ENCODE measurements at places on chromosomes 5 and 9.
A peak's percentile ranks its signal among the peaks of the same experiment; 100 is the strongest.

GRCh38 chr9:113957821-113958341 is 81.8 kb downstream of the ZNF618 start:
- no peak for DNase-seq

DNA sequence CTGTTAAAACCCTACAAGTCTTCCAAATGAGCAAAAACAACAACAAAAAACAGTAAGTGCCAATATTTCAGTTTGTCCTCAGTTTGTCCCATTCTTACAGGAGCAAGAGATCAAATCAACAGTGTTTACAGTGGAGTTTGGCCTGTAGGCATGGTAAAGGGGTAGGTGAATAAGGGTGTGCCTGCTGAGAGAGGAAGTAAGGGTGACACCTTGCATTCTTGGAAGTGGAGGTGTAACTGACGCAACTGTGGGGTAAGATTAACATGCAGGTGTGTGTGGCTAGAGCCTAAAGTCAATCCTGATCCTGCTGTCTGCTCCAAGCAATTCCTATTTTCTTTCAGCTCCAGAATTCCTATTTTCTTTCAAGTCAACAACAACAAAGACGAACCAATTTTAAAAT is 43.4 kb downstream of the PFDN1 start:
- DNase-seq = no peak

DNA sequence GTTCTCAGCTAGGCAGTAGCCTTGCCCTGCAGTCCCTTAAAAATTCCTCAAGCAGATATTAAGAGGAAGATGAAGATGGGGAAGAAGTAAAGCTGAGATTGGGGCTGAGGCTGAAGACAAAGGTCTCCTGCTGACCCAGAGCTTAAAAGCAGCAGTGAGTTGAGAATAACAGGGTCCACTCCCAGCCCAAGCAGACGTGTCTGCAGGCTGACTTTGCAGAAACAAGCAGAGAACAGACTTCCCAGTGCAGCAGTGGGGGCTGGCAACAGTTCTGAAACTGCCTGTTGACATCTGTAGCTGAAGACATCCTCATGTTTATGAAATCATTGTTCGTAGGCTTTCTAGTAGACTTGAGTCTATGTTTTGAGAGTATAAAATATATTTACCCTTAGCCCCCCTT is 1.1 kb downstream of the CTXN3 start:
- DNase-seq = no peak

- no peak for DNase-seq
Observed at GRCh38 chr5:93431250-93431649, 149.8 kb downstream of the NR2F1-AS1 start.

- DNase-seq = no peak
Observed at GRCh38 chr5:152066784-152067183, 142.1 kb upstream of the GLRA1 start.

DNA sequence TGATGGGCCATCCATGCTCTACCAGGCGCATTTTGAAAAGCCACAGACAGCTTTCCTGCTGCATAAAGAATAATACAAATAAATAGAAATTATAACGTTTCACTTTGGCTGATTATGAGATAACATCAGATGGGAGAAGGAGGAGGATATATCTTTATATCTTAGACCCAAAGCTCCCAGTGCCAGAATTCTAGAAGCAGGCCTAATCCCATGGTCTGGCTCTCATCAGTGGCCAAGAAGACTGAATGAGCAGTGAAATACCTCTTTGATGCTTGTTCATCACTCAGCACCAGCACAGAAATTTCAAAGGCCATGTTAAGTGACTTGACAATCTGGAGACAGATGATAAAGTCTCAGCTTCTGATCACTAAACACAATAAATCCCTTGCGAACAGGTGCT is 107.6 kb downstream of the PPP2R2B start:
- no peak for DNase-seq

- DNase-seq = no peak
Observed at GRCh38 chr9:130104491-130105193, 50.9 kb downstream of the GPR107 start.

DNA sequence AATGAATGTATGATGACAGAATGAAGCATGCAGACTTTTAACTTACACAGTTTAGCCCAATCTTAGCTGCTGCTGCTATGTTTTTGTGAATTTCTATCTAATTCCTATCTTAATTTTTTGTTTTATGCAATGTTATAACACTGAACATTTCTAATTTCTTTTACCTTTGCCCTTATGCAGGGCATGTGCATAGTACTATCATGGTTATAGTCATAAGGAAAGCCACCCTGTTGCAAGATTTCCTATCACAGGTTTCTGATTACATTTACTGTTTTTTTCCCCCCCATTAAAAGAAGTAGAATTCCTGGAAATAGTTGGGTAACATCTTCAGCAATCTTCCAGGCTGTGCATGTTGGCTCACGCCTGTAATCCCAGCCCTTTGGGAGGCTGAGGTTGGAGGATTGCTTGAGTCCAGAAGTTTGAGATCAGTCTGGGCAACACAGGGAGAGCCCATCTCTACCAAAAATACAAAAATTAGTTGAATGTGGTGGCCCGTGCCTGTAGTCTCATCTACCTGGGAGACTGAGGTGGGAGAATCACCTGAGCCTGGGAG is 164.4 kb downstream of the KDM4C start:
- DNase-seq = no peak

DNA sequence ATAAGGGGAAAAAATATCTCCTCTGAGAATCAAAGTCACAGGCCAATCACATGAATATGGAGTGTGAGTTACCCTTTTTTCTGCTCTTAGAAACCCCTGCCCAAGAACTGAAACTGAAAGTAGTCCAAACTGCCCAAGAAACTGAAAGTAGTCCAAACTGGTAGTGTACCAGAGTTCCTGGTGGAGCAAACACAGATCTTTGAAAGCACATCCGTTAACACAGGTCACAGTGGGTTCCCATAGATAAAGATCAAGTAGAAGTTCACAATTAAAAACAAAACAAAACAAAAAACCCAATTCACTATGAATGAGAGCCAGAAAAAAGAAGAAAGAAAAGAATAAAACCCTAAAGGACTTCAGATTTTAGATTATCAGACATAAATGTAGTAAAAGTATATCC is 332.4 kb upstream of the EFNA5 start:
- DNase-seq = no peak

GRCh38 chr5:176366232-176366894 is 1.1 kb downstream of the ARL10 start:
- no peak for DNase-seq

DNA sequence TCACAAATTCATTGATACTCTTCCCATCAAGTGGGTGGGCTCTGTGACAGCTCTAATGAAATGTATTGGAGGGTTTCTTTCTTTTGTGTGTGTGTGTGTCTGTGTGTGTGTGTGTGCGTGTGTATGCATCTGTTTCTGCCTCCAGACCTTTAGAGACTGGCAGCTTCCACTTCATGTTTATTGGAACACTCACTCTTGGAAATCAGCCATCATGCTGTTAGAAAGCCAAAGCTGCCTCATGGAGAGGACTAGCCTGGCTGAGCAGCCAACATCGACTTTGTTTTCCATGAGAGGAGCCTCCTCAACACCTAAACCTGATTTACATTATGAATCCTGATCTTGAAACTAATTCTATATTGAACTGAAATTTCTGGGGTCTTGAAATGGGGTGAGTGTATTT is 128.5 kb upstream of the FAM174A start:
- no peak for DNase-seq

DNA sequence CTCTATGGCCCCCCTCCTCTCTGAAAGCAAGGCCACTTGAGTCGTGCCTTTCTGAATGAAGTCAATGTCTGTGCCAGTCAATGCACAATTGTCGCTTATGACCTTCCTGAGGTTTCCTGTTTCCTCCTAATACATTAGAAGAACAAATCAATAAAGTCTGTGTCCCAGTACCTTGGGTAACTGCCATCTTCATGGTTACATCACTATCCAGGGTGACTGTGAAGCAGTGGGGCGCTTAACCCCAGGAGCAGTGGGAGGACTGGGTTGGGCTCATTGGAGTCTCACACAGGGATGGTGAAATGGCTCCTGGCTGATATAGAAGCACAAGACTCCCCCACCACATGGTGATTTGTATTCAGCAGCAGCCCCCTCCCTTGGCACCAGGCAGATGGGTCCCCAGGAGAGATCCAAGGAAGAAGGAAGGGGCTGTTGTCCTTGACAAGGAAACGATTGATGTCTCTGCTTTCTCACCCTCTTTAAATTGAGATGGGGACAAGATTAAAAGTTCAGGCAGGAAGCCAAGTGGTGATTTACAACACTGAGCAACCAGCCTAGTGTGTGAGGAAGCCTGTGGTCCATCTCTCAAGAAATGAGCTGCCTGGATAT is 261.9 kb upstream of the ZNF462 start:
- no peak for DNase-seq

DNA sequence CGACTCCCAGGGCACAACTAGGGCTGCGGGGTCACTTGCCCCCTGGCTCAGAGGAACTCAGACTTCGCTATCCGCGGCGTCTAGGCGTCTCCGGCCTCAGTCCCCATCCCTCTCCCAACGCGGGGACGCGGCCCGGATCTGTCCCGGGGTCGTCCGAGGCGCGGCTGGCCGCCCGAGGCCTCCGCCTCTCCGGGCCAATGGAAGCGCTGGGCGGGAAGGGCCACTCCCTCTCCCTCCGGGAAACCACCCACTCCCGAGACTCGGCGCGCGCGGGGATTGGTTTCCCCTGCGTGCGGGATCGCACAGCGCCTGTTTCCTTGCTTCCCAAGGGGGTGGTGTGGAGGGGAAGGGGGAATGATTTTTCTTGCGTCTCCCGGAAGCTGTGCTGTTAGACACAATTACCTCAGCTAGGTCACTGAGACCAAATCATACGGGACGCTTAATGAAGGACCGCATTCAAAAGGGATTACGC is 38.3 kb downstream of the NR2F1 start:
- DNase-seq = peak; percentile 31

GRCh38 chr9:75010570-75010969 is 17.5 kb downstream of the CARNMT1 start:
- DNase-seq = no peak

GRCh38 chr5:108818613-108819272 is 71.0 kb downstream of the FER start:
- no peak for DNase-seq

DNA sequence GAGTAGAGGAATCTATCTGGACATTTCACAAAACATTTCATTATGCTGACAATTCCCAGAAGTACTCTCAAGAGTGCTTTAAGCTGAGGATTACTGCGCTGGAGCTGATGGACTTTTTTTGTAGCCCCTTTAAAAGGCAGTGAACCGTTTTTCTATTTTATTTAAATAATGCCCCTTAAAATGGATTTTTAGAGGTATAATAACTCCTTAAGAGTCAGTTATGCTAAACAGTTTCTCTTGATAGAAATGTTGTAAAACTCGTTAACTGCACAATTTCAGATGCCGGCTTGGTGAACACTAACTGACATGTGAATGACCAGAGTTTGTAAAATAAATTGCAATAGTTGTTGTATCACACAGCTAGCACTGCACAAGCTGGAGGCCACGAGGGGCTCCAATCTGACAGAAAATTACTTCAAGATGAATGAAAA is 174.0 kb downstream of the NR2F1-AS1 start:
- DNase-seq = no peak

GRCh38 chr9:128428644-128429512 is 8.2 kb downstream of the CERCAM start:
- no peak for DNase-seq

- DNase-seq = no peak
Observed at GRCh38 chr5:136084698-136085097, 47.9 kb upstream of the SMAD5 start.

DNA sequence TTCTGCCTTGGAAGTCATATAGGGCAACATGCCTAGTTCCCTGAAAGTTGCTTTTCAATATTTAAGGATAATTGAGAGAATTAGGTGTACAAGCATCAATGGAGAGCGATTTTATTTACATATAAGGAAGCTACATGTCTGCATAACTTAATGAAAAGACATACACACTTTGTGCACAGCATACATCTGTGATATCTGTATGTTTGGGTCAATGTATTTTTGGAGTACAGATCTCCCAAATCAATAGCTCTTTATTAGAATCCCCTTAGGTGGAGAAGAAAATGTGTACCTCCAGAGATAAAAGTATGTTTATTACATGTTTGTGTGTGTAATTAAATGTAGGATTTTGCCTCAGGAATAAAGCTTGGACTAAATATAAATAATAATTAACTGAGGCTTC is 373.7 kb upstream of the CCNH start:
- DNase-seq = no peak

DNA sequence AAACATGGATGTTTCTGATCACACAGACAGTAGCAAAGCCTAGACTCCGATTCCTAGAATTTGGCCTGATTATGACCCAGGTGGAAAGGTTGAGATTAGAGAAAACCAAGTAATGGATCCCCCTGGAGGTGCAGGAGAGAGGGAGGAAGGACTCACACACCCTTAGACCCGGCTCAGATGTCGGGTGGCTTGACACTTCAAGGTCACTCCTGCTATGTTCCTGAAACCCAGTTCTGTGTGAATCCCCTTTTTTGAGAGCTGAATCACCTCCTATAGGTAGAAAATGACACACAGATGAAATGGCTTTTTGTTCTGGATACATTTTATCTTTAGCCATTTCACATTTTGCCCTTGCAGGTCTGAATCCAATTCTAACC is 192.8 kb downstream of the ARRDC3 start:
- DNase-seq = no peak

DNA sequence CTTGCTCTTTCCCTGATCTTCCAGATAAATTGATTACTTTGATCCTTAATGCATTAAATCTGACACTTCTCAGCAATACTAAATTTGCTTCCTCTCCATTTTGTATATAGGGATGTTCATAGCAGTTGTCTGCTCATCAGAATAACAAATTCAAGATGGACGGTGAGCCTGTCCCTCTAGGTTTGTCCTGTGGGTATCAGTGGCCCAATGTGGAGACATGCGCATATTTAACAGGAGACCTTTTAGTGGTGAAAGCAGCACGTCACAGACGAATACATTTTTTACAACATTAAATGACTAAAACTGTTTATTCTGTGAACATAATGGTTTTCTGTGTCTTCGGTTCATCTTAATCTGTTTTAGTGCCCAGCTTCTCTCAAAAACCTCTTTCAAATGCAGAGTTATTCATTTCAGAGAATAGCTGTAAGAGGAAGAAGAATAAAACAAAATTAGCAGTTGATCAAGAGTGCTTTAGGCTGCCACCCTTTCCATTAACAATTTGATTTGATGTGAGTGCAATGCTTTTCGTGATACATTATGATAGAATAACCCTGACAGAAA is 1970.4 kb upstream of the WWC1 start:
- no peak for DNase-seq

- DNase-seq = no peak
Observed at GRCh38 chr9:110115826-110116542, 92.0 kb downstream of the C9orf152 start.

GRCh38 chr5:143359869-143360268 is 43.6 kb downstream of the NR3C1 start:
- no peak for DNase-seq

- peak; percentile 87 for DNase-seq
Observed at GRCh38 chr9:135500525-135501260, at the start of gene MRPS2. MRPS2 (plus strand) TSS chr9:135500682; CDS start chr9:135500711, 29 bp downstream.

- no peak for DNase-seq
Observed at GRCh38 chr9:70510157-70510770, 95.8 kb upstream of the KLF9 start.

- DNase-seq = no peak
Observed at GRCh38 chr5:112372543-112372942, 46.5 kb downstream of the EPB41L4A start.

- DNase-seq = no peak
Observed at GRCh38 chr9:125521462-125522327, 185.3 kb downstream of the MAPKAP1 start.

GRCh38 chr5:26553079-26553478 is 485.3 kb downstream of the CDH9 start:
- no peak for DNase-seq

- no peak for DNase-seq
Observed at GRCh38 chr9:1580215-1580614, 434.9 kb upstream of the SMARCA2 start.

GRCh38 chr5:74413403-74414048 is 227.0 kb downstream of the ENC1 start:
- DNase-seq = no peak
